ENCODE measurements at places on chromosomes 2 and 18.
A peak's percentile ranks its signal among the peaks of the same experiment; 100 is the strongest.

GRCh38 chr18:70981400-70982140 lies 692.7 kb downstream of the SOCS6 start:
- DNase-seq: no peak

DNA sequence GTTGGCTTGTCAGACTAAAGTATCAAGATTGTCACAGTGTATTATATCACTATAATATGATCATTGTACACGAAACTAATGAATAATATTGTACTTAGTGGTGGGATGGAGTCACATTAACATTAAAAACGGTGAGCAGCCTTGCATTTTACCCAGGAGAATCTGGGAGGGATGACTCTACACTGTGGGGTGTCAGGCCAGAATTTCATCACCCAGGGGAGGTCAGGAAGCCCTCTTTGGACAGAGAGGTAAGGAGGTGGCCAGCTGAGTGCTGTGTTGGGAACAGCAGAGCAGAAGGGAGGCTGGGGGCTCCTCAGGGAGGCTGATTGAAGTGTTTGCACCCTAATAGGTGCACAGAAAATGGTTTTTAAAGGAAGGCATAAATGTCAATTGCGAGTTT lies 33.0 kb downstream of the CDCA7 start:
- no peak for DNase-seq

GRCh38 chr2:72131916-72132841 lies 15.5 kb downstream of the CYP26B1 start:
- DNase-seq: no peak

DNA sequence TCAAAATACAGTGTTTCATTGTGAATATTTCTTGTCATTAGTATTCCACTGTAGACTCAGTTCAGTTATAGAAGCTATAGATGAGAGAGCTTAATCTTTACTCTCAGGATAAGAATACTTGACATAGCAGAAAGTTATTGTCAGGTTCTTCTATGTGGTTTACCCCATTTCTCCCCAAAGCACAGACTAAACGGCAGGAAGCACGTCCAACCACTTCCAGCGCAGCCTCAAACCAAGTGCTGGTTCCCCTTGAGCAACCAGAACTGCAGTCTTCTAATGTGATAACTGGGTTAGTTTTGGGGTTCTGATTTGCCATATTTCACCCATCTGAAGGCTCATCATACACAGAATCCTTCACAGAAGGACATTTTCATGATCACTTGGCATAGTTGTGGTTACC lies 324.7 kb downstream of the SLC8A1 start:
- DNase-seq: no peak

DNA sequence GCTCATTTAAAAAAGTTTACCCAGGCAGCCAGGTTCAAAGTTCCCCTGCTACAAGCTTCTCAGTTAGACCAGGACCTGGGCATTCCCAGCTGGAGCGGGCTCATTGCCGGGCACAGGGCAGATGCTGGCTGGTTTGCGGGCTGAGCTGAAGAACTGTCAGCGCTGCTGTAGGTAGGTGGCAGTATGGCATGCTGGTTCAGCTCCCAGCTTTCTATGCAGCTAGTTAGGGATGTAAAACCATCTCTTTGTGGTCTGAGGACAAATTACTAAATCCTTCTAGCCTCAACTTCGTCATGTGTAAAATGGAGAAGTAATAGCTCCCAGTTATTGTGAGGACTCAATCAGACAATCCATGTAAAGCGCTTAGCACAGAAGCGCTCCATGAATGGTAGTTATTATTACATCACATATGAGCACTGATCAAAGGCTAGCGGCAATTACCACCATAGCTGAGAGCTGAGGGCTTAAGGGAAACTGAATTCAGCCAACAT lies 2.4 kb upstream of the LDLRAD4 start:
- peak; percentile 31 for DNase-seq

DNA sequence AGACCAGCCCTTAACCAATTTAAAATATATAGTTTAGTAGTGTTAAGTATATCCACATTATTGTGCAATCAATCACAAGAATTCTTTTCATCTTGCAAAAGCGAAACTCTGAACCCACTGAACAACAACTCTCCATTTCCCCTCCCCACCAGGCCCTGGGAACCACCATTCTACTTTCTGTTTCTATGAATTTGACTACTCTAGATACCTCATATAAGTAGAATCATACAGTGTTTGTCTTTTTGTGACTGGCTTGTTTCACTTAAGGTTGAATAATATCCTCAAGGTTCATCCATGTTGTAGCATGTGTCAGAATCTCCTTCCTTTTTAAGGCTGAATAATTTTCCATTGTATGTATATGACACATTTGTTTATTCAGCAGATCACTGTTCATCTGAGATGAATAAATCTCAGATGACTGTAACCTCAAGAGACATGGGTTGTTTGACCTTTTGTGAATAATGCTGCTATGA lies 8.1 kb upstream of the SOS1 start:
- DNase-seq: no peak

DNA sequence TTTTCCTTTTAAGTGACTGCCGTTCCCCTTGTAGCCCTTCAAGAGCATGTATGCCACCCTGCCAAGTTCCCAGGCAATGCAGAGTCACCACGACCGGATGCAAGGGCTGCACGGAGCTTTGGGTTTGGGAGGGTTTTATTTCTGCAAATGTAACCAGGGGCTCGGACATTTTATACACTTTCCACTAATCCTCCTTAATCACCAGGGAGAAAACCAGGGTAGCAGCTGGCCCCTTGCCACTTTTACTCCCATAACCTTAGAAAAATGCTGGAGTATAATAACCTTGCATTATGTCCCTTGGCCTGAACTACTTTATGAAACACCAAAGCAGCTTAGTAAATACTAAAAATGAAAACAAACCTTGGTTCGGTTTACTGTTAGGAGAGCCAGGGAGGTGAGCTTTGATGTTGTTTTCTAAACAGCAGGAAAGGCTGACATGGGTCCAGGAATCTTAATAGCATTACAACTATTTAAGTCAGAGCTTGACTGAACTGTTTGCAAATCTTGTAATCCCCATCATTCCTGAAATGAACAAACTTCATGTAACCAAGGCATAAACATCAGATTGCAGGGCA lies 152.8 kb upstream of the RIOK3 start:
- DNase-seq: no peak

DNA sequence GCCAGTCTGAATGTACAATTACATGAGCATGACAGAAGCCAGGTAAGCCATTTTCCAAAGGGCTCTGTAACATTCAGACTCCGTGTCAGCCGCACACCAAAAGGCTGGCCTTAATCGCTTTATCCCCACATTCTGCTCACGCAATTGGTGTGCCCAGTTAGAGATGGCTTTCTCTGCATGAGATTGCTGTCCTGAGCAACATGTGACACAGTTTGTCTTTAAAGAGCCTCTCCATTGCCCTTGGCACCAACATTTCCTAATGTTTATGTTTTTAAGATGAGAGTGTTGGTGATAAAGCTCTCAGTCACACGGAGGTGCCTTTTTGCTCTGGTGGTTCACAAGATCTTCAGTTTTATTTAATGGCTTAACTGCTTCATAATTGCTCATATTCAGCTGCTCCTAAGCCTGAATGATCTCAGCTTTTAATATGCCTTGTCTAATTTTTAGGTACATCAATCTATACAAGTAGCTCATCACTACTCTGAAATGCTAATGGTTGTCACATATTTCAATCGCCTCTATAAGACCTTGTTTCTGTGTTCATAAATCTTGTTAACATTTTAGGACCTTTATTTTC lies 164.8 kb upstream of the ACVR2A start:
- DNase-seq: no peak

DNA sequence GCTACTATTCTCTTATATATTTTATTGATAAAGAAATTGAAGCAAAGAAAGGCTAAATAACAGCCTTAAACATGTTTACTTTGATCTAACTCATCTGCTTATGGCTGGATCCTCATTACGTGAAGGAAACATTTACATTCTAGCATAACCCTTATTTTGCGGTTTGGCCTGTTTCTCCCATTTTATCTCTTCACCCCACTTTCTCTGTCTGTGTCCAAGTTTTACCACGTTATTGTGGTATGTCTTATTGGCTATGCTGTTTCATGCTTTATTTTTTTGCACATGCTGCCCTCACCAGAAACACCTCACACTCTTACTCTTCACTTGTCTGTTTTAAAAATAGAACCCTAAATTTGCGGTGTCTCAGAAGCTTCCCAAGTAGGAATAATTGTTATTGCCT lies 78.5 kb downstream of the RPIA start:
- no peak for DNase-seq

DNA sequence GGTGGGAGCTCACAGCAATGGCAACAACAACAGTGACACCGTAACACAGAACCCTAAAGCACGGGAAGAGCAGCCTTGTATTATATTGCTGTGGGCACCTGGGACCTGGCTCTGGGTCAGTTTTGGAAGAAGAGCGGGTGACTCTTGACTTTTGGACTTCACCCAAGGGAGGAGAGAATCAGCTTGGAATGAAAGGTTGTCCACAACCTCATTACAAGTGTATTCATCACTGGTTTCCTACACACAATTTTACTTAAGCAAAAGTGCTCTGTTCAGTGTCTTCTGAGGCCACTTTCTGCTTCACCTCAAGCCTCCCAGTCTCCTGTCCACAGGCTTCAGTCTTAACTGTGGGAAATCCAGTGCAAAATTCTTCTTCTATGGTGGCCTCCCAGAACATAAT lies 263.8 kb downstream of the KCNE4 start:
- no peak for DNase-seq

GRCh38 chr2:225310745-225311144 lies 88.8 kb upstream of the NYAP2 start:
- DNase-seq: no peak

DNA sequence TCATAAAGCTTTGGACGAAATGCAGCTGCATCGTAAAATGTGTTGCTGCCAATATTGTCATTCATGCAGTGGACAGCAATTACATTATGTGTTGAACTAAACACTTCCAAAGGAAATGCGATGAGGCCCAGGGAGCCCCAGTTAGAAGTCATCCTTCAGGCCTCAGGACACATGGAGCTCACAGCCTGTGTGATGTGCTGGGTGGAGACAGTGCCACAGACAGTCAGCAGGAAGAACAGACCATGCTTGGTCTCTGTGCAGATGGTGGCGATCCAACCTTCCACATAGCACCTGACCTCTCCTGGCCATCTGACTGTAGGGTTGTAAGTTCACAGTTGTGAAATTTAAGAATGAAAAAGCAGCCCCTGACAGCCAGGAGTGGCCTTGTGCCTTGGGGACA lies 118.3 kb upstream of the ALKAL2 start:
- no peak for DNase-seq

- DNase-seq: no peak
Measured at GRCh38 chr2:100880730-100881129, 60.8 kb downstream of the NPAS2 start.

DNA sequence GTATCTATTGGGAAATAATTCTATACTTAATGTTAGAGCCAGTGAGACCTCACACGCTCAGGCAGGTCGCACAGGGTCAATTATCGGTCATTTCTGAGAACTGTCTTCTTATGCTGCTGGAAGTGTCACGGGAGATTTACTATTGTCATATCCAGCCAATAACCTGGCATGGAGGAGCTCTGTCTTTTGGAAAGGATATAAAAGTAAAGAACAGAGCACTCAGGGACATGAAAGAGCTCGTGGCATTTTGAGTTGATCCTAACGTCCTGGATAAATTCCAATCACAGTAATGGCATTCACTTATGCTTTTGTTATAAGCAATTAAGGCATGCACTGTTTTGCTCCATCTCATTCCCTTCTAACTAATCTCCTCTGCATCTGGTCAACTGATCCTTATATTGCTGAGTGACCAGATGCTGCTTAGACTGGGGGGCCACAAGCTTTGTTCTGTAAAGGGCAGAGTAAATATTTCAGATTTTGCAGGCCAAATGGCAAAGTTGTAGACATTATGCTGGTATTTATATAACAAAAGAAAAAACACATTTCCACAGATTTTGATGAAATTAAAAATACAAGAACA lies 453.5 kb upstream of the SMIM21 start:
- no peak for DNase-seq

DNA sequence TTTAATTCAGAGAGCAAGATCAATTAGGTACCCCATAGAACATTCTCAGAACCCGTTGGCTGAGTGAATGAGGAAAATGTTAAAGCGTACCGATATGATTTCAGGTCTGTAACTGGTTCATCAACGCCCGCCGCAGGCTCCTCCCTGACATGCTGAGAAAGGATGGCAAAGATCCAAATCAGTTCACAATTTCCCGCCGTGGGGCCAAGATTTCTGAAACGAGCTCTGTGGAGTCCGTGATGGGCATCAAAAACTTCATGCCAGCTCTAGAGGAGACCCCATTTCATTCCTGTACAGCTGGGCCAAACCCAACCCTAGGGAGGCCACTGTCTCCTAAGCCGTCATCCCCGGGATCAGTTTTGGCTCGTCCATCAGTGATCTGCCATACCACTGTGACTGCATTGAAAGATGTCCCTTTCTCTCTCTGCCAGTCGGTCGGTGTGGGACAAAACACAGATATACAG lies 7.3 kb downstream of the TGIF1 start:
- DNase-seq: no peak
